ENCODE measurements at places on chromosomes 1 and 21. TPM values are rescaled to one million over a fixed set of nuclear protein-coding genes. Genes with fewer than 3 reads are reported as not detected.

Gene TESK2
- total RNA-seq: 8.8 TPM

Gene SDE2
- 15.0 TPM for total RNA-seq

Gene MYOG
- total RNA-seq: not detected

Gene AVPR1B
- total RNA-seq: not detected

Gene OR2L8
- not detected for total RNA-seq

Gene ANGPTL3
- not detected for total RNA-seq

Gene WNT4
- 0.20 TPM for total RNA-seq

Gene TNFSF4
- total RNA-seq: 1.5 TPM

Gene CHRM3
- total RNA-seq: 1.5 TPM

Gene VWA1
- 146 TPM for total RNA-seq

Gene GPR153
- total RNA-seq: 10.3 TPM

Gene BLACAT1
- total RNA-seq: not detected

Gene SLC44A5
- 0.21 TPM for total RNA-seq

Gene FCGR3A
- 27.6 TPM for total RNA-seq

- H3K4me3 ChIP-seq: peak overlapping the region; percentile 97
- H3K27me3 ChIP-seq: no peaks in the 10 kb centered on the region
- no peak for DNase-seq
- H3K27ac ChIP-seq: no peak overlapping the region
- H3K4me1 ChIP-seq: peaks cover 39% of the 10 kb centered on the region
Observed at GRCh38 chr1:46717654-46718053, 1.3 kb downstream of the EFCAB14 start.

- DNase-seq: peak; percentile 22
- H3K36me3 ChIP-seq: no peaks in the 10 kb centered on the region
- H3K4me3 ChIP-seq: peak overlapping the region; percentile 24
- H3K27me3 ChIP-seq: no peaks in the 10 kb centered on the region
Observed at GRCh38 chr1:116377541-116378529, 4.8 kb downstream of the ATP1A1 start.

- H3K4me1 ChIP-seq: no peaks in the 10 kb centered on the region
- no peak overlapping the region for H3K27ac ChIP-seq
- no peaks in the 10 kb centered on the region for H3K36me3 ChIP-seq
- DNase-seq: no peak
- no peaks in the 10 kb centered on the region for H3K27me3 ChIP-seq
- H3K4me3 ChIP-seq: no peak overlapping the region
Observed at GRCh38 chr1:29574871-29575270, 338.5 kb downstream of the PTPRU start.

- DNase-seq: no peak
- no peak overlapping the region for H3K4me3 ChIP-seq
- H3K27me3 ChIP-seq: no peaks in the 10 kb centered on the region
- no peaks in the 10 kb centered on the region for H3K36me3 ChIP-seq
Observed at GRCh38 chr1:231723146-231723545, 96.6 kb downstream of the DISC1 start.

GRCh38 chr1:109197158-109198042, 16.3 kb upstream of the SARS1 start:
- H3K27me3 ChIP-seq: no peaks in the 10 kb centered on the region
- DNase-seq: no peak
- H3K27ac ChIP-seq: no peak overlapping the region
- no peaks in the 10 kb centered on the region for H3K4me1 ChIP-seq

GRCh38 chr21:39007532-39007931, 175.7 kb downstream of the PSMG1 start:
- peaks cover 46% of the 10 kb centered on the region for H3K4me1 ChIP-seq
- H3K36me3 ChIP-seq: no peaks in the 10 kb centered on the region
- peak overlapping the region; percentile 86 for H3K27ac ChIP-seq
- H3K27me3 ChIP-seq: no peaks in the 10 kb centered on the region
- no peak for DNase-seq
- no peak overlapping the region for H3K4me3 ChIP-seq

GRCh38 chr1:33045814-33046213, 9.1 kb upstream of the AK2 start:
- DNase-seq: no peak
- H3K27ac ChIP-seq: no peak overlapping the region
- peaks cover 20% of the 10 kb centered on the region for H3K4me1 ChIP-seq
- no peaks in the 10 kb centered on the region for H3K36me3 ChIP-seq

DNA sequence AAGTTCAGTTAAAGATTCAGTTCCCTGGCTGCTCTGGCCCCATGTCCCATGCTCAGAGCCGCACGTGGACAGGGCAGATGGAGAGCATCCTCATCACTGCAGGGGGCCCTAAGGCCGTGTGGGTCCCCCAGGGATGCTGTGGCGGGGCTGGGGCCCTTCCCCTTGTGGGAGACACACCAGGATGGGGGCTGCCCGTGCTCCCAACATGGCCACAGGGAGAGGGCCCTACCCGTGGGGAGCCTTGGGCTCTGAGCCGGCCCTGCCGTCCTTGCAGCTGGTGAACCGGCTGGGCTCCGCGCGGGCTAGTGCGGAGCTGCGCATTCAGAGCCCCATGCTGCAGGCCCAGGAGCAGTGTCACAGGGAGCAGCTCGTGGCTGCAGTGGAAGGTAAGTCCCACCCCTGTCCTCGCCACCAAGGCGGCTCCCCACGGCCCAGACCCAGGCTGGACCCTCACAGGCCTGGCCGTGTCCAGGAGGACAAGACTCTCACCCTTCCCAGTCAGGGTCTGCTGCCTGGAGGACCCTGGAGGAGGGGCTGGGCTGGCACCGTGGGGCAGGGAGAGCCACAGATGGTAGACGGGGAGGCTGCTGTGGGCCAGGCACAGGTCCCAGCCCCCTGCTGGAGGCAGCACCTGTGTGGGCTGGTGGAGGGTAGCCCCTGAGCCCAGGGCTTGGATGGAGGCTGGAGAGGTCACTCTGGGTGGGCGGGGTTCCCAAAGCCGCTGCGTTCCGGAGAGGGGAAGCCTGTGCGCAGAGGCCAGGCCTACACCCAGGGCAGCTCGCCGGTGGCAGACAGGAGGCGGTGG, 53.8 kb downstream of the TRIM11 start:
- no peaks in the 10 kb centered on the region for H3K27me3 ChIP-seq
- H3K4me3 ChIP-seq: no peak overlapping the region
- H3K36me3 ChIP-seq: no peaks in the 10 kb centered on the region
- no peaks in the 10 kb centered on the region for H3K4me1 ChIP-seq
- H3K27ac ChIP-seq: no peak overlapping the region
- no peak for DNase-seq

DNA sequence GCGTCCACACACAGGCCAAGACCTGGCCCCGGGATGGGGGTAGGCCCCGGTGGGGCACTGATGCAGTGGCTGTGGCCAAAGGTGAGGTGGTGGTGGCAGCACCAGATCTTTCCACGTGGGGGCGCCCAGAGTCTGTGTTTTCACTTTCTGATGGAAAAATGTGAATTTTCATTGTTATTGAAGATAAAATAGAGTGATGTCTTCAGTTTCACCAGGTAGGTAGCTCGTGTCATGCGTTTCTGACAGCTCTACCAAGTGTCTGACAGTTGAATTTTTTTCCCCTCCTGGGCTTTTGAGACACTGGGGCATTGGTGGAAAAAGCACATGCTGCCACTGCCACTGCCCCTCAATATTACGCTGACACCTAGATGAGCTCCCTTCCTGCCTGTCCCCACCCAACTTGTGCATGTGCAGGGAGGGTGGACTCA, 40.0 kb upstream of the MAGOH start:
- peaks cover 9% of the 10 kb centered on the region for H3K36me3 ChIP-seq
- no peak overlapping the region for H3K27ac ChIP-seq
- no peak overlapping the region for H3K4me3 ChIP-seq

DNA sequence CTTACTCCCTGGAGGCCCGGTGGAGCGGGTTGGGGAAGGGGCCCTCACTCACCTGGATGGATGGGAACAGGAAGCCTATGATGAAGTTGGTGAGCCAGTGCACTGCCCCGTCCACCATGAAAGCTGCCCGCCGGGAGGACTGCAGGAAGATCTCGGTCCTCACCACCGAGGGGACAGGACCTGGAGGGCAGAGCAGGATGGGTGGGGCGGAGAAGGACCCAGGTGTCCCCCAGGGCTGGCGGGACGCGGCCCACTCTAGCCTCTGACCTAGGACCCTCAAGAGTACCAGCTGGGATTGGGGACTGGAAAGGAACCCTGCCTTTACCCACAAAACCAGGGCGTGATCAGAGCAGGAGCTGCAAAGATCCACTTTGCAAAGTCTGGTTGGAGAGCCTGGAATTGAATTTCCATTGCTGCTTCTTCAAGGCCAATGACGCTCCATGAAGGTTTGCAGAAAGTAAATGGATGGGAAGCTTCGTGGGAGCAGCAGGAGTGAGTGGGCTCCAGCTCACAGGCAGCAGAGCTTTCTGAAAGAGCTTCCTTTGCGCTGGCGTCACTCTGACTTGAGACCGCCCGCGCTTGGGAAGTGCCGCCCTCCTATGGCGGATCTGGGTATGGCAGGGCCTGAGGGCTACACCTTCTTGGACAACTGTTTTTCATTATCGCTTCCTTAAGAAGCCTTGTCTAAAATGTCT, 21.4 kb downstream of the SLC2A7 start:
- no peaks in the 10 kb centered on the region for H3K4me1 ChIP-seq
- peak; percentile 75 for DNase-seq
- H3K36me3 ChIP-seq: no peaks in the 10 kb centered on the region
- H3K4me3 ChIP-seq: no peak overlapping the region

GRCh38 chr1:6111571-6111970, 65.9 kb downstream of the KCNAB2 start:
- H3K4me1 ChIP-seq: no peaks in the 10 kb centered on the region
- H3K27ac ChIP-seq: no peak overlapping the region
- DNase-seq: no peak
- no peaks in the 10 kb centered on the region for H3K27me3 ChIP-seq
- no peak overlapping the region for H3K4me3 ChIP-seq

DNA sequence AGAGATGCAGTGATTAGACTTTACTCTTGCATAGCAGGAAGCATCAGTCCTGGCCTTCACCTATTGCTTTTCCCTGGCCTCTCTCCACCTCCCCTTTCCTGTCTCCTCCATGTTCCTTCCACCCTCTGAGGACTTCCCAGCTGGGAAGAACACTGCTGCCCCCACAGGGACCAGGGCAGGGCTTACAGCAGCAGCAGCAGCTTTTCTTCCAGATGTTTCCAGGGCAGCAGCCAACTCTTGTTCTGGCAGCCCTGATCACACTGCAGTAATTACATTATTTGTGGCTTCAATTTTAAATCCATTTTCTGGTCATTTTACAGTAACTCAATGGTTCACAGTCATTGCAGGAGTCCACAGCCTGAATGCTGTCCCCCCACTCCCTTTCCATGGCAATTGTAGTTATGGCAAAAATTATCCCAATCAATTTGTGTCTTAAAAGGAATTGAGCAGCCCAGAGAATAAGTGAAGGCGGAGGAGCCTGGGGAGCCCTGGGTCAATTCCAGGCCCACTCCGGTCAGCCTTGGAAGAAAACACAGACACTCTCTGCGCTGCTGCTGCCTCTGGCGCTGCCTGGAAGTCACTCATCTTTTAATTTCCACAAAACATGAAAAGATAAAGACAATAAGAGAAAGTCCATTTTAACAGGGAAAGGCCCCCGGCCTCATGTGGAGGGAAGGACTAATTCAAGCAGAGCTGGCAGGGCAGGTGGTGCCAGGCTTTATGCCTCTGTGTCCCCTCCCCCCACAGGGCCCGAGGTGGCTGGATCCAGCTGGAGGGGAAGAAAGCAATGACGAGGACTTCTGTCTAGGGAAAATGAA, 148.6 kb downstream of the GRIK3 start:
- H3K4me3 ChIP-seq: no peak overlapping the region
- H3K4me1 ChIP-seq: no peaks in the 10 kb centered on the region
- H3K36me3 ChIP-seq: no peaks in the 10 kb centered on the region
- DNase-seq: no peak
- no peaks in the 10 kb centered on the region for H3K27me3 ChIP-seq

DNA sequence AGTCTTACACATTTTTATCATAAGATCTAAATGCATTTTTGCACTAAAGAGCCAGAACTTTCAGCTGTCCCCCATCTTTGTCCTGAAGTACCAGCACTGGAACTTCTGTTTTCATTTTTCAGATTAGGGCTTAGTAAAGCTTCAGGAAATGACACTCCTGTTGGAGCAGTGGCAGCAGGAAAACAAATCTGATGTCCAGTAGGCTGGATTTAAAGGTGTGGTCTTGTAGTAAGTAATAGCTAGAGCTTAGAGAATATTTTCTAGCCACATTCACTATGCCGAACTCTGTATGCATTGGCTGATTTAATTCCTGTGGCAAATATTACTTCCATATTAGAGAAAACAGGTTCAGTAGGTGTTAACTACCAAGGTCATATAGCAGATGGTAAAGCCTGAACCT, 103.6 kb downstream of the PTBP2 start:
- DNase-seq: no peak
- no peaks in the 10 kb centered on the region for H3K36me3 ChIP-seq
- H3K4me1 ChIP-seq: no peaks in the 10 kb centered on the region
- no peak overlapping the region for H3K4me3 ChIP-seq
- H3K27me3 ChIP-seq: no peaks in the 10 kb centered on the region

GRCh38 chr1:7136166-7136953, 351.1 kb downstream of the CAMTA1 start:
- no peak for DNase-seq
- H3K27me3 ChIP-seq: no peaks in the 10 kb centered on the region
- H3K4me3 ChIP-seq: no peak overlapping the region

GRCh38 chr1:239436286-239436685, 49.9 kb downstream of the CHRM3 start:
- no peaks in the 10 kb centered on the region for H3K27me3 ChIP-seq
- H3K27ac ChIP-seq: no peak overlapping the region
- H3K4me3 ChIP-seq: no peak overlapping the region
- no peaks in the 10 kb centered on the region for H3K4me1 ChIP-seq
- DNase-seq: no peak

- peaks cover 8% of the 10 kb centered on the region for H3K36me3 ChIP-seq
- no peak for DNase-seq
- no peak overlapping the region for H3K4me3 ChIP-seq
- no peaks in the 10 kb centered on the region for H3K27me3 ChIP-seq
- H3K4me1 ChIP-seq: no peaks in the 10 kb centered on the region
Observed at GRCh38 chr1:43664369-43664768, 14.4 kb downstream of the KDM4A start.

GRCh38 chr21:33866826-33867225, 48.8 kb downstream of the ATP5PO start:
- no peak overlapping the region for H3K4me3 ChIP-seq
- no peaks in the 10 kb centered on the region for H3K4me1 ChIP-seq
- H3K27ac ChIP-seq: no peak overlapping the region
- H3K27me3 ChIP-seq: no peaks in the 10 kb centered on the region

DNA sequence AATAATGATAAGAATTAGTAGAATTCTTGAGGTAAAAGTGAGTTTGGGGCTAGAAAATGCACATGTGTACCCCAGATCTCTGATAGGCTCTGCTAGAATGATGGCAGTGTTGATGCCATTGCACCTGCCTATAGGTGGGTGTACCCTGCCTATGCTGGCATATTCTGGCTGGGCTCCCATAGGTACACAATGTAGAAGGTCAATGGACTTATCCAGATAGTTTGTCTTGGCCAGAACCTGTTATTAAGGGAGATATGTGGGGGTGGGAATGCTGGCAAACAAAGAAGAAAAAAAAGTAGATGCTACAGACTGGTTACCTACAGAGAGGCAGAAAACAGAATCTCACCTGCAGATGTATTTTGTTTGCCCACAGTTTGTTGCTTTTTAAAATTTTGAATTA, 14.1 kb upstream of the KLHDC8A start:
- H3K4me3 ChIP-seq: no peak overlapping the region
- no peak for DNase-seq
- H3K4me1 ChIP-seq: no peaks in the 10 kb centered on the region
- H3K27ac ChIP-seq: no peak overlapping the region

GRCh38 chr1:47682786-47683350, 245.0 kb downstream of the FOXD2 start:
- H3K4me1 ChIP-seq: peaks cover 41% of the 10 kb centered on the region
- no peak for DNase-seq
- no peaks in the 10 kb centered on the region for H3K36me3 ChIP-seq
- no peak overlapping the region for H3K27ac ChIP-seq
- H3K4me3 ChIP-seq: no peak overlapping the region

- DNase-seq: no peak
- no peaks in the 10 kb centered on the region for H3K27me3 ChIP-seq
- no peaks in the 10 kb centered on the region for H3K36me3 ChIP-seq
- H3K4me3 ChIP-seq: no peak overlapping the region
Observed at GRCh38 chr21:41687633-41688032, 79.2 kb downstream of the RIPK4 start.
